ENCODE measurements at places on chromosomes 7 and 10. TPM values are rescaled to one million over a fixed set of nuclear protein-coding genes. Genes with fewer than 3 reads are reported as not detected.

The GJD4 gene
- total RNA-seq = not detected

The HECW1 gene
- not detected for total RNA-seq

The PRLHR gene
- total RNA-seq = 1.8 TPM

The OR2A42 gene
- total RNA-seq = not detected

The NUDCD3 gene
- total RNA-seq = 38.4 TPM

The SLC16A12 gene
- 0.73 TPM for total RNA-seq

DNA sequence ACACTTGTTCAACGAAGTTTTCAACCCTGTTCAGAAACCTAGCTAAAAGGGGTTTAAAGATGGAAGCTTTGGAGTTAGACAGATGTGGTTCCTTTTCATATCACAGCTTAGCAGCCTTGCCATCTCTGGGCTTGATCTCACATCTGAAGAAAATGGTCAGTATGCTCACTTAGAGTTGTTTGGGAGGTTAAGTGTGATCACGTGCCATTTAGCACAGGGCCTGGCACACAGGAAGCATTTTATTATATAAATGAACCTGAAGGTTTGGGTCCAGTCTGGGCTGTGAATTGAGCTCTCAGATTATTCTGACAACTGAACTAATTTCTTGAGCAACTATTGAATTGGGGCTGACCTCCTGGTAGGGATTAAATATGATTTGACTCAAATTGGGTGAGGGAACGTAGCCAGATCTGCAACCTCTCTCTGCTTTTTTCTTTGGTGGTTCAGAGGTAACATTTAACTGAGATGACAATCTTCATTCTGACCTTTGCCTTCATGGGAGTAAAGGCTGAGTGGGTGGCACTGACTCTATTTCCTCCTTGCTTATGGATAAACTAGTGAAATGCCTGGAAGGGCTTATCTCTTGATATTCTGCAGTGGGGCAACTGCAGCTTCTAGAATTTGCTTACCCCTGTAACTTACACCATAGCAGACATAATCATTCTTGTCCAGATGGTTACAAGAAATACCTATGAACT lies 10.2 kb upstream of the HKDC1 start:
- H3K36me3 ChIP-seq = no peaks in the 10 kb centered on the region
- no peak overlapping the region for H3K27ac ChIP-seq
- no peak for DNase-seq
- H3K4me3 ChIP-seq = no peak overlapping the region

GRCh38 chr7:18703685-18704084 lies 208.1 kb downstream of the HDAC9 start:
- DNase-seq = no peak
- H3K36me3 ChIP-seq = no peaks in the 10 kb centered on the region
- H3K27ac ChIP-seq = no peak overlapping the region
- H3K4me1 ChIP-seq = no peaks in the 10 kb centered on the region
- no peaks in the 10 kb centered on the region for H3K27me3 ChIP-seq

The FGL2 gene
- 69.3 TPM for total RNA-seq

The ABI1 gene
- total RNA-seq = 26.6 TPM
